ENCODE measurements at places on chromosomes 3 and 15.
A peak's percentile ranks its signal among the peaks of the same experiment; 100 is the strongest.

- DNase-seq, result no peak
These were observed 1.2 kb downstream of the EOGT start for GRCh38 chr3:69012100-69012799.

DNA sequence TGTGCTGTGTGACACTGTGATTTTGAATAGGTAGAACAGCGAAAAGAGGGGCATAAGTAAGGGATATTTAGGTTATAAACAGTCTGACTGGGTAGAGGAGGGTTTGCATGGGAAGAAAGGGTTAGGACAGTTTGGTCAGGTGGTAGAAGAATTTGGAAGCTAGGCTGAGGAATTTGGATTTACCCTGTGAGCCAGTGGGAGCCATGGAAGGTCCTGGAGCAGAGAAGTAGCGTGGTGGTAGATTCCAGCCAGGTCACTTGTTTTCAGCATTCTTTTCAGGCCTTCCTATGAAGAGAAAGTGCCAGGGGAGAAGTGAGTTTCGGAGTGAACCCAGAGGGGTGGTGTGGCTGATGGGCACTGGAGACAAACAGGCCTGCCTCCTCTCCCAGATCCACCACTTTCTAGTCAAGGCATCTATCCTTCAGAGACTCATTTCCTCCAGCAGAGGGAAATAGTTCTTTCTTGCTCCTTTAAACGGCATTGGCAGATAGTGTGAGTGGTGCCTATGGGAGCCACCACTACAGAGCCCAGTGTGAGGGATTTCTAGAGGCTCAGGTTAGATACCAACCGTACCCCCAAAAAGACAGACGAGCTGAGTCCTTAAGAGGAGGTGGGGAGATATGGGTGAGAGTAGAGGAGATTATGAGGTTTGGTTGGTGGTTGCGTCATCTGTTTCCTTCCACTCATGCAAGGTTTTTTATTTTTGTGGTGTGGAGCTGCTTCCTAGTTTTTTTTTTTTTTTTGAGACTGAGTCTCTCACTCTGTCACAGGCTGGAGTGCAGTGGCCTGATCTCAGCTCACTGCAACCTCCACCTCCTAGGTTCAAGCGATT lies 21.2 kb downstream of the PXK start:
- DNase-seq, result peak; percentile 76

GRCh38 chr15:41230650-41231421 lies at the start of the genes CHP1 and EXD1:
Gene CHP1, plus strand, starts transcription at chr15:41231268. Its CDS starts 115 bp downstream, at chr15:41231383.
Gene EXD1, minus strand, starts transcription at chr15:41230757. Its CDS starts 4,182 bp downstream, at chr15:41226575.
- DNase-seq, result peak; percentile 98

- DNase-seq, result no peak
These were observed 182.2 kb downstream of the MEGF11 start for GRCh38 chr15:66071160-66071920.
